ENCODE measurements at places on chromosomes 5 and 9. TPM values are rescaled to one million over a fixed set of nuclear protein-coding genes. Genes with fewer than 3 reads are reported as not detected.
A peak's percentile ranks its signal among the peaks of the same experiment; 100 is the strongest.

DNA sequence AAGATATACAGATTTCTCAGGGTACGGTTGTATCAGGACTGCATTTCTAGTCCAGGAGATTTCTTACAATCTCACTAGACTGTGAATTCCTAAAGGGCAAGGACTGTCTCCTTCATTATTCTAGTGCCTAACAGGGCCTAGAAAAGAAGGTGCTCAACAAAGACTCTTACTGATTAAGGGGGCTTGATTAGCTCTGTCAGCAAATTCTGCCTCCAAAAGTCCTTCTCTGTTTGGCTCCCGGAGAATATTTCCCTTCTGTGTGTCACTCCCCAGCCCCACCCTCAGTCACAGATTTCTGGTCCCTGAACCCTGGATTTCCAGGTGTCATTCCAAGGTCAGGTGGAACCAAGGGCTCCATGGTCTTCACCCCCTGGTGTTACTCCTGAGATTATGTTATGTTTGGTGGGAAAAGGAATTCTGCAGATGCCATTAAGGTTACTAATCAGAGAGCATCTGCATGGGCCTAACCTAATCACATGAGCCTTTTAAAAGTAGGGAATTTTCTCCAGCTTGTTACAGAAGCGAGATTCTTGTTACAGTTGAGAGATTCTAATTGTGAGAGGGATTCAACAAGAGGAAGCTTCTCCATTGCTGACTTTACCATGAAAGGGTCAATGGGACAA is 167.7 kb upstream of the LHFPL2 start:
- no peaks in the 10 kb centered on the region for H3K36me3 ChIP-seq
- H3K27me3 ChIP-seq: no peaks in the 10 kb centered on the region
- no peak overlapping the region for H3K4me3 ChIP-seq
- H3K27ac ChIP-seq: no peak overlapping the region
- H3K4me1 ChIP-seq: no peaks in the 10 kb centered on the region

DNA sequence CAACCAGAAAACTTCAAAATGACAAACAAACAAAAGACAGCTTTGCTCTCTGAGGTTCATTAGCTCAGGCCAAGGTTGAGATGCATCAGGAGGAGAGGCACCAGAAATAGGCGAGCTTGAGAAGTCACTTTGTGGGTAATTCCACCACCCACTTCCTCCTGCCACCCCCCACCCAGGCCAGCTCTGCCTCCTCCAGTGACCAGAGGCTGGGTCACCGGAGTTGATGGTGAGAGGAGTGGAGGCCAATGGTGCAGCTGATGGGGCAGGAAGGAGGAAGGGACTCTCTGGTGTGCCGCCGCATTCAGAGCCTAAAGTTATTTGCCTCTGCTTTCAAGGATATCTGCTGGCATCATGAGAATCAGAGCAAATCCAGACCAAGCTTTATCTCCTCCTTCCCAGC is 73.8 kb upstream of the ASTN2 start:
- no peak overlapping the region for H3K27ac ChIP-seq
- peaks cover 2% of the 10 kb centered on the region for H3K4me1 ChIP-seq
- H3K36me3 ChIP-seq: no peaks in the 10 kb centered on the region
- no peak for DNase-seq

GRCh38 chr5:175448276-175448675 is 4.3 kb upstream of the DRD1 start:
- H3K4me3 ChIP-seq: no peak overlapping the region
- no peak overlapping the region for H3K27ac ChIP-seq
- H3K36me3 ChIP-seq: no peaks in the 10 kb centered on the region
- no peaks in the 10 kb centered on the region for H3K4me1 ChIP-seq
- H3K27me3 ChIP-seq: no peaks in the 10 kb centered on the region

- H3K4me1 ChIP-seq: no peaks in the 10 kb centered on the region
- H3K4me3 ChIP-seq: no peak overlapping the region
- no peaks in the 10 kb centered on the region for H3K36me3 ChIP-seq
Observed at GRCh38 chr5:36614657-36615308, 8.4 kb downstream of the SLC1A3 start.

DNA sequence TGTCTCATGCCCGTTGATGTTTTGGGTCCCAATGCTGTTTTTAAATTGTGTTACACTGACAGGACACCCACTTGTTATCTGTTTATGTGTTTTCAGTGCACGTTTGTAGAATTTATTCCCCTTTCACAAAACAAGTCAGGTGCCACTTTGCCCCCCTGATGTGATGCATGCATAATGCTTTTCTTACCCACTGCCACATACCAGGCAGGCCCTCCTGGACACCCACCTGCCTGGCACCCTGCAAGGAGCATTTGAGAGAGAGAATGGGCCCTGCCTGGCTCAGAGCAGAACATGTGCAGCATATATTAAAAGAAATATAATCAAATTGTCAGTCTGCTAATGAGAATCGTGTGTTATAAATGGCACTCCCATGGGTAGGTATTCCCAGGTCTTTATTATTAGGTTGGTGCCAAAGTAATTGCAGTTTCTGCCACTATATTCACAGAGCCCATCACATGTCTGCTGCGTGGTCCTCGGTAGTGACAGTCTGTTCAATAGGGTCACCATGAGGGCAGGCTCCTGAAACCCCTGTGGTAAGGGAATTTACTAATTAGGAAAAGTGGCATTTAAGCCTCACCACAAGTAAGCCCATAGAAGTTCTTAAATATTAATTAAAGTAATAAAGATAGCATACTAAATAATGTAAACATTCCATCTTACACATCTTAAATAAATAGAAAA is 52.2 kb upstream of the CKMT2 start:
- H3K36me3 ChIP-seq: no peaks in the 10 kb centered on the region
- H3K4me3 ChIP-seq: no peak overlapping the region
- H3K4me1 ChIP-seq: no peaks in the 10 kb centered on the region
- H3K27ac ChIP-seq: no peak overlapping the region
- DNase-seq: no peak
- H3K27me3 ChIP-seq: no peaks in the 10 kb centered on the region

- no peak overlapping the region for H3K4me3 ChIP-seq
- no peaks in the 10 kb centered on the region for H3K27me3 ChIP-seq
- no peak overlapping the region for H3K27ac ChIP-seq
Observed at GRCh38 chr5:66315784-66316183, 171.7 kb downstream of the SREK1 start.

DNA sequence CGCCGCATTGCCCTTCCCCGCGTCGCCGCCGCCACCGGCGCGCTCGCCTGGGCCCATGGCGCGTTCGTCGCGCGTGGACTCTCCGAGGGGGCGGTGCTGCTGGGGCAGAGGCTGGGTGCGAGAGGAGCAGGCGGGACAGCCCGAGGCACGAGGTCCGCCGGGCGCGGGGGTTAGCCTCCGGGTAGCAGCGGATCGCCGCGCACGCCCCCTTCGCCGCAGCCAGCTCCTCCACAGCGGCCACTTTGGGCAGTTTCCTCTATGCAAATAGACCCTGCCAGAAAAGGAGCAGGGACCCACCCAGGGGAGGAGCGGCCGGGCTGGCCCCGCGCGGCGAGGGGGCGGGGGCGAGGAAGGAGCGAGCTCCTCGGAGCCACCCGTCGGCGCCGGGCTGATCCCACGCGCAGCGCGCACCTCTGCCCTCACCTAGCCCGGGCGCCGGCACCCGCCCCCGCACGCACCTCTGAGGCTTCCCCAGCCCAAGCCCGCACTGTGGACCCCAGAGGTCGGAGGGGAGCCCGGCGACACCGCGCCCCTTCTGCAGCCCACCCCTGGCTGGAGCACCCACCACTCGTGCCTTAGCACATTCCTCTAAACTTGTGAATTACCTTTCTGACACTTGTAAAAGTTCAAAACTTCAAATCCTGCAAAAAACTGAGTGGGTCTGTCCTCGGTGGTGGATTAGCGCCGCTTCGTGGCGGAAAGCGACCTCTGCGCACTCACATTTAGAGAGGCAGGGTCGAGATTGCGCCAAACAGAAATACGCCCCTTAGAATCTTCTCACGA is at the start of gene COL23A1:
Gene COL23A1, minus strand, starts transcription at position 253 of the 783 bp plus-strand sequence.
- no peaks in the 10 kb centered on the region for H3K36me3 ChIP-seq
- peaks cover 4% of the 10 kb centered on the region for H3K4me1 ChIP-seq
- no peak within 1 kb of the TSS for H3K27ac ChIP-seq
- DNase-seq: peak; percentile 52
- no peaks in the 10 kb centered on the region for H3K27me3 ChIP-seq

DNA sequence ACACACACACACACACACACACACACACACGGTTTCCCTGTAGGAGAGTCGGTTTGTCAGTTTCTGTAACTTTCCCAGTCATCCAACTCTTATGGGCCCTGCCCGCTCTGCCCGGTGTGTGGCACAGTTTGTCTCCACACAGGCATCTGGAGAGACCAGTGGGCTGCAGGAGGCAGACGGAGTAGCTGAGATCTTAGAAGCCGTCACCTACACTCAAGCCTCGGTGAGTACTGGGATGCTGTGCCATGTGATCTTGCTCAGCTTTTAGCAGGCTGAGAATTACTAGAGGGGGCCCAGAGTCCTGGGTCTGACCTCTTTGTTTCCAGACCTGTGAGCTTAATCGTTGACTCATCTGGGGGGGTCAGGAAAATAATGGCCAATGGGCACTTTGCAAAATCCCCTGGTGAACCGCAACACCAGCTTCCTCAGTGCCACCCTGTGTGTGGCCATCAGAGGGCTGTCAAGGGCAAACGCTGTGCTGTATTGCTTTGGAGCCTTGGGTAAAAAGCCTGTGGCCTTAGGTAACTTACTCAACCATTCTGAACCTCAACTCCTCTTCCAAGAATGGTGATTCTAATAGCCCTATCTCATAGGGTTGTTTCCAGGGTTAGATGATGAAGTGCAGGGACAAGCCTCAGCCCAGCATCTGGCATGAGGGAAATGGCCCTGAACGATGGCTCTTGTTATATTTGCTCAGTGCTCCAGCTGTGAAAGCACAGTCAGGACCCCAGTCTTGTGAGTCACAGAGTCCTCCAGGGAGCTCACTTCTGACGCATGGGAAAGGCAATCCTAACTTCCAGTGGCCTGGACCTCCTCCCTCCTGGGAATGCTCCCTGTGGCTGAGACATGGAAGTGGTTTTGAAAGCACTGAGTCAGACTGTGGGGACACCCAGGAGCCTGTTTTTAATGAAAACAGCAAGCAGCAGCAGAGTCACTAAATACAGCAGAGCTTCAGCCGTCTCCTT is 45.6 kb downstream of the COL15A1 start:
- H3K27me3 ChIP-seq: no peaks in the 10 kb centered on the region
- DNase-seq: no peak
- no peak overlapping the region for H3K27ac ChIP-seq
- no peaks in the 10 kb centered on the region for H3K36me3 ChIP-seq
- H3K4me3 ChIP-seq: no peak overlapping the region

GRCh38 chr5:143068712-143069111 is 298.5 kb downstream of the ARHGAP26 start:
- H3K4me1 ChIP-seq: peaks cover 7% of the 10 kb centered on the region
- no peak overlapping the region for H3K4me3 ChIP-seq
- no peak overlapping the region for H3K27ac ChIP-seq
- no peaks in the 10 kb centered on the region for H3K36me3 ChIP-seq

DNA sequence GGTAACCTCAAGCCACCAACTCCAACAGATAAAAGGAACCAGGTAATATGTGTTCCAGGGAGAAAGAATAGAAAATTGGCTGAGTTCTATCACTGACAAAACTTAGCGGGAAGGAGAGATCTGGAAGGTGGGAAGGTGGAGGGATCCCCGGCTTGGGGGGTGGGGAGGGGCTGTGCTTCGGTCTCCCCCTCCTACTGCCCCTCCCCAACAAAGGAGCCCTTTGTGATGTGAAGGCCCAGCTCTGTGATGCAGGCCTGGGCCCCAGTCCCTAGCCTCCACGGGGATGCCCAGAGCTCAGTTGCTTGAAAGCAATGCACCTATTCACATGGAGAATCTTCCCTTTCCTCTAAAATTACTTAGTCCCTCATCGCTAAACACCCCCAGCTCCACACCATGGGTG is 4.4 kb upstream of the ZNF484 start:
- no peaks in the 10 kb centered on the region for H3K27me3 ChIP-seq
- no peak for DNase-seq
- no peak overlapping the region for H3K4me3 ChIP-seq
- H3K27ac ChIP-seq: no peak overlapping the region

GRCh38 chr9:14211564-14211963 is 102.4 kb downstream of the NFIB start:
- peaks cover 2% of the 10 kb centered on the region for H3K4me1 ChIP-seq
- H3K27ac ChIP-seq: no peak overlapping the region
- H3K27me3 ChIP-seq: no peaks in the 10 kb centered on the region
- no peak overlapping the region for H3K4me3 ChIP-seq
- no peaks in the 10 kb centered on the region for H3K36me3 ChIP-seq

DNA sequence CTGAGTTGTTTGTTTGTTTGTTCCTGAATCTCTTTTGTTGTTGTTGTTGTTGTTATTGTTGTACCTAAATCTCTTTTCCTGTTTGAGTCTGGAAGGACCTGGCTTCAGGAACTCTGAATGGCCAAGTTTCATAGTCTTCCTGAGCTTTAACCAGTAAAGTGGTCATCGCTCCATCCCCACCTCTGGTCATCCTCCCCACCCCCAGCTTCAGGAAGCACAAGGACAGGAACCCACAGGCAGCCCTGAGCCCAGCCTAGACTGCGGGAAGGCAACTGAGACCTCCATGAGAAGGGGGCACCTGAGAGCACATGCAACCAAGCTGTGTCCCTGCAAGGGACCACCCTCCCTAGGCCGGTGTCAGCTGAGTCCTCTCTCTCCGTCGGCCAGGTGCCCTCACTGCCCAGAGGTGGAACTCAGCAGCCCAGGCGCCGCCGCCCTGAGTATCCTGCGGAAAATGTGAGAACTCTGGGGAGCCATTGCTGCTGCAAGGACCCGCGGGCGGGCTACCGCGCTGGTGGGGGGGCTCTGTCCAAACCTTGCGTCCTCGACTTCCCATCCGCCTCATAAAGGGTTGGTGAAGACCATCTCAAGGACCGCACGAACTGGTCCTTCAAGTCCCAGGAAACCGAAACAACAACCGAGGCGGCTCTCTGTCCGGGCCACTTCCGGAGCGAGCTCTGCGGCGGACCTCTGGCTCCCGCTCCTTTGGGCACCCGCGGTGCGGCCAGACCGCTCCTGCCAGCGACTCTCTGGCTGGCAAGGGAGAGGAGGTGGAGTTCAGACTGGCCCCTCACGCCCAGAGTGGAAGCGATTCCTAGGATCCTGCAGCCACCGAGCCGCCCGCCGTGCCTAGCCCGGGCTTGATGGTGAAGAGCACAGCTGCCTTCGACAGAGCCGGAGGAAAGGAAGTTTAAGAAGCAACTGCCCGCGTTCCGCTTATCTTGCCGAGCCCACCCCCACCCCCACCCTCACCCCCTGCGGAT is 4.2 kb downstream of the BARX1 start:
- peaks cover 8% of the 10 kb centered on the region for H3K4me1 ChIP-seq
- peaks cover 11% of the 10 kb centered on the region for H3K27me3 ChIP-seq
- H3K4me3 ChIP-seq: peak overlapping the region; percentile 37
- no peak for DNase-seq

GRCh38 chr5:93452255-93452654 is 128.8 kb downstream of the NR2F1-AS1 start:
- no peak for DNase-seq
- H3K4me3 ChIP-seq: no peak overlapping the region
- no peaks in the 10 kb centered on the region for H3K36me3 ChIP-seq
- no peaks in the 10 kb centered on the region for H3K4me1 ChIP-seq
- no peak overlapping the region for H3K27ac ChIP-seq

The BHMT gene
- total RNA-seq: 0.34 TPM

The FOXD4L6 gene
- not detected for total RNA-seq

The NDST1 gene
- 139 TPM for total RNA-seq

The ZNF608 gene
- total RNA-seq: 12.4 TPM

The TMEM161B gene
- 22.9 TPM for total RNA-seq

The UBE2B gene
- 101 TPM for total RNA-seq

The PCDHGB5 gene
- total RNA-seq: 19.7 TPM

The PCDHB16 gene
- 6.6 TPM for total RNA-seq

The PRELID2 gene
- total RNA-seq: 45.9 TPM

The TTC23L gene
- total RNA-seq: 0.92 TPM

The FOXD4L3 gene
- not detected for total RNA-seq

The RIOK2 gene
- 23.1 TPM for total RNA-seq

The LPCAT1 gene
- 13.0 TPM for total RNA-seq

The BHMT2 gene
- total RNA-seq: 5.7 TPM

The SLC46A2 gene
- total RNA-seq: 0.12 TPM

The FOXD4L5 gene
- total RNA-seq: 0.25 TPM

The ZFR gene
- total RNA-seq: 74.9 TPM

The SPAAR gene
- 2.0 TPM for total RNA-seq

The CLIC3 gene
- total RNA-seq: not detected

The ZNF462 gene
- 51.2 TPM for total RNA-seq

The DBN1 gene
- 35.1 TPM for total RNA-seq

All from ovary (tissue), 10 donors.